ENCODE measurements at places on chromosomes 1 and 21.

DNA sequence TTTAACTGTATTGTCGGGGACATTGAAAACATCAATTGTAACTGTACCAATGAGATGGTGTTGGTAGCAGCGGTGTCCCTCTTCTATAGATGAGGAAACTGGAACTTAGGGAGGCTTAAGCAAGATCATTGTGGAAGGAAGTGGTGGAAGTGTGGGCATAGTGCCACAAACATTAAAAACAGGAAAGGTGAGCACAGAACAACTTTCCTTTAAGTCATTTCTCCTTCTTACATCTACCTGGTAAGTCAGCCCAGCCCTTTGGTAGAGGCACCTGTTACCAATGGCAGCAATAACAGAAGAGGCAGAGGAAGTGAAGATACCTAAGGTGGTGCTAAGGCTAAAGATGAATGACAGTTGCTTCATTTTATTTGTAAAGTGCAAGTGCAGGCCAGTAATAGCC, 12.0 kb upstream of the CTSS start:
- no peak for DNase-seq

DNA sequence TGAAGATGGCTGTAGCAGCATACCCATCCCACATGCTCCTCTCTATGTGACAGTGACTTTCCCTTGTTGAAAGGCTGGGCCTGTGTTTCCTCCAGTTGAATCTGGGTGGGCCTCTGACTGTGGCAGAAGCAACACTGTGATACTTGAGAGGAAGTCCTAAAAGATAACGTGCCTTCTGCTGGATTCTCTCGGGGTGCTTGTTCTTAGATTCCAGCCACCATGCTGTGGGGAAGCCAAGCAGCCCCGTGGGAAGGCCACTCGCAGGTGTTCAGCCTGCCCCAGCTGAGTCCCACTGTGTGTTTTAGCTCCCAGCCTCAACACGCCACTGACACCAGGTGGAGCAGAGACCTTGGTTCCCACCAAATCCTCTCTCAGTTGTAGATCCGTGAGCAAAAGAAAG, 31.5 kb downstream of the TRAPPC10 start:
- DNase-seq, result no peak

GRCh38 chr1:115325874-115326273, 12.2 kb downstream of the NGF start:
- no peak for DNase-seq

DNA sequence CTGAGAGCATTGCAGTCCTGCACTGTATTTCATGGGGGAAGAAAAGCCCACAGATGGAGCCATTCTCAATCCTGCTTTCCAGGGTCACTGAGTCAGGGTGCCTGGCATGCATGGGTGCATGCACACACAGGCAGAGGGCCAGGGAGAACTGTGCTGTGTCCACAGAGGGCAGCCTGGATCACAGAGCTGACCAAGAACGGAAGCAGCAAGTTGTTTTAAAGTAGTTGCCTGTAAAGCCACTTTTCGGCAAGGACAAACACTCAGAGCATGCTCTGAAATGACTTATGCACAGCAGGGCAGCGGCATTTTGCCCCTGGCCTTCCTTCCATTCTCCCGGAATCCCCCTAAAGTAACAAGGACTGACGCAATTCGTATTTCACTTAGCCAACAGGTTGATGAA, 3.6 kb downstream of the ERG start:
- DNase-seq, result no peak

DNA sequence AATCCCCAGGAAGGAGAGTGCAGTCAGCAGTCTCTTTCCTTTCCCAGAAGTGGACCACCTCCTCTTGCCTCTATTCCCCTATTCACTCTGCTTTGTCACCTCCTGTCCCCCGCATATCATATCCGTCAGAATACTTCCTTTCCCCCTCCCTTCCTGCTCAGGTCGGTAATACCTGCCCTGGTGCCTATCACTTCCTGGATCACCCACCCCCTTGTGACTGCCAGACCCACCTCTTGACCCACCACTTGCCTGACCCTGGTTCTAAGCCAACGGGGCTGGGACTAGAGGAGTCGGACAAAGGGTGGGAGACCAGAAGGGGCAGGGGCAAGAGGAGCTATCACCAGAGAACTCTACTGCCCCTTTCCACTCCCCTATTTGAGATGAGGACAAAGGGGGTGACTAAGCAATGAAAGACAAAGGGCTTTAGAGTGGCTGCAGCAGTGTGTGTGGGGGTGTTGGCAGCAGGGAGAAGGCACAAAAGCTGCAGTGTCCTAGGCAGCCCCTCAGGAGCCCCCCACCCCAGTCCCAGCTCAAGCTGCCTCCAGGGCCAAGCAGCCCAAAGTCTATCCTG, 1.7 kb upstream of the ADAMTS4 start:
- DNase-seq, result no peak

DNA sequence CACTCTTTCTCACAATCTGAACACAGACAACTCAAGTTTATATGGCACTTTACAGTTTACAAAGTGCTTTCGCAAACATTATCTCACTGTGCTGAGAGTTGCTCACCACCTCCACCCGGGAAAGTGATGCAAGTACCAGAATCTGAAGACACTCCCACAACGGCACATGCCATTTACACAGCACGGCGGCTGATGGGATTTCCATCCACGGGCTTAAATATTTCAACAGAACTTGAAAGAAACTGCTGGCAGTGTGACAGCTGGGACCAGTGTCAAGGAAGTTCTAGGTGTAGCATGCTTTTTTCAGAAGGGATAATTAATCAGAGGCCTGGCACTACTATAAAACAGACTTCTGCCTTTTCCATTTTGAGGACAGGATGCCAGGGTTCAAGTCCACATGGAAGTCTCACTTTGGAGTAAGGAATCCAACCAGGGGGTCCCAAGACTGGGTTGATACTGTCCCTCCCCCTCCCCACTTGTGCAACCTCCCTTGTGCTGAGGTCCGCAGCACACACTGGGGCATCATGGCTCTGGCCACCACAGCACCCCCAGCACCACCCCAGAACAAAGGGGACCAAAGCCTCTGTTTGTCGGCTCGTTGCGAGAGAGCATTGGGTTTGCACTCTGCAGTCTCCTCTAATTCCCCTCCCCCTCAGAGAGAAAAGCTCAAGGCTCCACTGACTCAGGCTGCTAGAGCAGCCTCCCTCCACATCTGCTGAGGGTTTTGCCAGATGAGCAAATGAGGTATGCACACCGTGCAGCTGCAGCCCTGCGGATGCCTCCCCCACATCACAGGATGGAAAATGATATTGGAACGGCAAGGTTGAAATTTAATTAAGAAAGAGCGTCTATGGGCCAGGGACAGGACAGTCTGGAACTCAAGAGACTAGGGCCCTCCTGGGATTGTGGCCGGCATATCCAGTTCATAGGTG, 154.9 kb downstream of the TGFBR3 start:
- no peak for DNase-seq

GRCh38 chr1:66747501-66747900, 4.8 kb upstream of the DYNLT5 start:
- no peak for DNase-seq

DNA sequence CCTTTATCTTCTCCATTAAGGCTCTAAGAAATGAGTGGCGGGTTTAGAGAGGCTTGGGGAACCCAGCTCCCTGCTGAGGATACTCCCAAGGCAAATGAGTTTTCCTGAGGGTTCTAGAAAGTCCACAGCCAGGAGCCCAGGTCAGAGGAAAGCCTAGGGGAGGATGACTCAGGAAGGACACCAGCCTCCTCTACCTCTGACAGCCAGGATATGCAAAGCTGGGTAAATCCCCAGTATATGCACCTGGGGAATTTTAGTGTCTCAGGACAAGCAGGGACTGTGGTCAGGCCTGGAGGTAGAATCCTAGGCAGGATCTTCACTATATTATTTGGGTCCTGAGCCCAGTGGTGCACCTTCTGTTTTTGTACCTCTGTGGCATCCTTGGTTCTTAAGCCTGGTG, 23.5 kb upstream of the WNT4 start:
- DNase-seq, result no peak

DNA sequence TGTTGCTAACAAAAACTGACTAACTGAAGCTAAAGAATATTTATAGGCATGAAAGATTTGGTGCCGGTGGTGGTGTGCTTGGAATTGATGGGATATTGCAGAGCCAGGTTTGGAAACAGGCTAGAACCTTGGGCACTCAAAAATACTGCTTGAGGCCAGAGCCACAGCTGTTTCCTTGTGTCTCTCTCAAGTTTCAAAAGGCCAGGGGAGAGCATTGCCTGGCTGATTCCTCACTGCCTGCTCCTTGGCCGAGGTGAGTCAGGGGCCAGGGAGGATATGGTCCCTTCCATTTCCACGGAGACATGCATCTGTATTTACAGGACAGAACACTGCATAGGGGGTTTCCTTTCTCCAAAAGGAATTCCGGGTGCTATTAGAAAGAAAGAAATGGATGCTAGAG, 36.1 kb upstream of the IVNS1ABP start:
- DNase-seq, result no peak

- no peak for DNase-seq
These were observed 7.6 kb upstream of the AADACL4 start for GRCh38 chr1:12636098-12636950.

DNA sequence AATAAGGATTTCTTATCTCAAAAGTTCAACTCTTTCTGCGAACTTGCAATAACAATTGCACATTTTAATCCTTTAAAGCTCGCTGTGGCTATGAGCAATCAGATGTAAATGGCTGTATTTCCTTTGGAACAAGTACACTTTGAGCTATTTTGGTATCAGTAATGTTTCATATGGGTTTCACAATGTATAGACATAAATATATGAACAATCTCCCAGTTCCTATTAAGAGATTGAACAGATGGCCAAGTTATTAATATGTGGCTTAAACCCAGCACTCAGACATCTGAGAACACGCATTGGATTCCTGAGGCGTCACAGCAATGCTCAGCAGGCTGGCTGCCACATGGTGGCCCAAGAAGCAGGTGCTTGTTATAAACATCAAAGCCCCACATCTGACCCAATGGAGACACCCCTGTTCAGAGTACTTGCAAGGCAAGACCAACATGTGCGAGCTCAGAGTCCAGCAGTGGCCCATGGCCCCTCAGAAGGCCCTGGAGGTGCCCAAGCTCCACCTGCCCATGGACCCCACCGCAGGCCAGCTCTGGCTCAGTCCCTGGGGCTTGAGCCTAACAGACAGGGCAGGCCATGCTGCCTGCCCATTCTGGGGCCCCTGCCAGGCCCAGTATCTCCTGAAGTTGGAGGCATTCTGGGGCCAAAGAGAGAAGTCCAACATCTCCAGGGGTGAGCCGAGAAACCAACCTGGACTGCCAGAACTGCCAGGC, 23.7 kb downstream of the PSMG1 start:
- no peak for DNase-seq

DNA sequence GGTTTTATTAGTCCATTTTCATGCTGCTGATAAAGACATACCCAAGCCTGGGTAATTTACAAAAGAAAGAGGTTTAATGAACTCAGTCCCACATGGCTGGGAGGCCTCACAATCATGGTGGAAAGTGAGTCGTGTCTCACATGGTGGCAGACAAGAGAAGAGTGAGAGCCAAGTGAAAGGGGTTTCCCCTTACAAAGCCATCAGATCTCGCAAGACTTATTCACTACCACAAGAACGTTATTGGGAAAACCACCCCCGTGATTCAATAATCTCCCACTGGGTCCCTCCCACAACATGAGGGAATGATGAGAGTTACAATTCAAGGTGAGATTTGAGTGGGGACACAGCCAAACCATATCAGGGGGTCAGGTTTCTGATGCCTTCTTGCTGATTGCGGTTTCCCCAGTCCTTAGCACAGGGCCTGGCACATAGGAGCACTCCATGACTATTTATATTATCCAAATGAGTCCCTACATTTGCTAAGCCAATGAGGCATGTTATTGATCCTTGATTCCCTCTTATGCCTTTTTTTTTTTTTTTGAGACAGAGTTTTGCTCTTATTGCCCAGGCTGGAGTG, 35.3 kb upstream of the PAXBP1 start:
- DNase-seq, result no peak

DNA sequence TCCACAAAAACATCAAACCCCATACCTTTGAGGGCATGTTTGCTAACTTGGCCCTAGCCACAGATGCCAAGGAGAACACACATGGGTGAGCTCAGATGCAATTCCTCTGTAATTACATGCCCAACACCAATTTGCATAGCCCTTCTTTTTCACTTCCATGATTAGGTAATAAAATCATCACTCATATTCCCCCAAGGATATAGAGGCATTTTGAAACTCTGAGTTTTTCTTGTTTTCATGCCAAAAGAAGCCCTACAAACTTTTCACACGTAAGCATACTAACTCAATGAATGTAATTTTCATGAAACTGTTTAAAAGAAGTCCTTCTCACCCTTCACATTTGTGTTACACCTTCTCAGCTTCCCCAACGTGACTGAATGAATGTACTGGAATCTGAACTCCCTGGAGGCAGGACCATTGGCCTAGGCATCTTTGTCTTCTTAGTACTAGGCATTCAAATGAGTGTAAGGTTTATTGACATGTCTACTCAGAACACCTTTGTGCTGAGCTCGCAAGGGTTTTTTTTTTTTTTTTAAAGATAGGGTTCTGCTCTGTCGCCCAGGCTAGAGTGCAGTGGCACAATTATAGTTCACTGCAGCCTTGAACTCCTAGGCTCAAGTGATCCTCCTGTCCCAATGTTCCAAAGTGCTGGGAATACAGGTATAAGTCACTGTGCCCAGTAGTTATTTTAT, 31.0 kb downstream of the FBXO42 start:
- DNase-seq, result no peak

DNA sequence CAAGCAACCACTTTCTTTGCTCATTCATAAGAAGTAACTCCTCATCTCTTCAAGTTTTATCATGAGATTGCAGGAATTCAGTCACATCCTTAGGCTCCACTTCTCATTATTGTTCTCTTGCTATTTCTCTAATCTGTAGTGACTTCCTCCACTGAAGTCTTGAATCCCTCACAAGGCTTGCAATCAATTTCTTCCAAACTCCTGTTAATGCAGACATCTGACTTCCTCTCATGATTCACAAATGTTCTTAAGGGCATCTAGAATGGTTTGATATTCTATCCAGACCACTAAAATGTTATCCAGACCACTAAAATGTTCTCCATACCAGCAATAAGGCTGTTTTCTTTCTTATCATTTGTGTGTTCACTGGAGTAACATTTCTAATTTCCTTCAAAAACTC, 528.1 kb downstream of the DPYD start:
- no peak for DNase-seq

DNA sequence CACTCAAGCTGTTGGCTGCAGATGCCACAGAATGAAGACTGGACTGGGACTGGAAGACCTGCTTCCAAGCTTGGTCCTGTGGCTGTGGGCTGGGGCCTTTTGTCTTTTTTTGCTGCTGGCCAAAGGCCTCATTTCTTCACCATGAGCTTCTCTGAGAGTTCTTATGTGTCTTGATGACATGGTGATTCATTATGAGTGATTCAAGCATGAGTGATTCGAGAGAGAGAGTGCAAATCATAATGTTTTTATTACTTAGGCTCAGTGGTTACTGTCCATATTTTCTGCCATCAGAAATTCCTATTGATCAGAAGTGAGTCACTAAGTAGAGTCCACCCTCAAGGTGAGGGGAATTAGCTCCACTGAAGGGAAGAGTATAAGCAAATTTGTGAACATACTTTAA, 94.0 kb downstream of the PCP4 start:
- no peak for DNase-seq

- DNase-seq, result no peak
These were observed 12.8 kb downstream of the ZNF678 start for GRCh38 chr1:227576189-227576588.

GRCh38 chr21:34582506-34583150, 32.3 kb downstream of the RCAN1 start:
- no peak for DNase-seq

Measured in esophagus squamous epithelium (tissue), 5 donors.